ENCODE measurements at places on chromosomes 11 and 22. TPM values are rescaled to one million over a fixed set of nuclear protein-coding genes. Genes with fewer than 3 reads are reported as not detected.

Gene MS4A15
- not detected for total RNA-seq

Gene C11orf42
- total RNA-seq = not detected

Gene GCAT
- total RNA-seq = 3.3 TPM

Gene DBX1
- not detected for total RNA-seq

Gene MYBPC3
- not detected for total RNA-seq

Gene OR8D4
- total RNA-seq = not detected

Gene ENDOD1
- total RNA-seq = 16.0 TPM

Gene NPAT
- total RNA-seq = 3.4 TPM

Gene MS4A6E
- total RNA-seq = not detected

Gene DNAJB7
- total RNA-seq = not detected

Gene TRIM29
- total RNA-seq = 19.4 TPM

Gene MAPK8IP2
- 3.7 TPM for total RNA-seq

All from A549 treated with Mapracorat at 1 μM for 4 hours (cell line).